ENCODE measurements at places on chromosomes 4 and X.

- no peak for DNase-seq
Measured at GRCh38 chr4:1727117-1728031, 6.1 kb downstream of the TACC3 start.

- no peak for DNase-seq
Measured at GRCh38 chr4:22634541-22635181, 58.1 kb upstream of the GBA3 start.

GRCh38 chrX:112819008-112819640 lies 21.5 kb downstream of the AMOT start:
- DNase-seq = no peak

GRCh38 chr4:167185465-167185864 lies 48.8 kb downstream of the SPOCK3 start:
- no peak for DNase-seq

DNA sequence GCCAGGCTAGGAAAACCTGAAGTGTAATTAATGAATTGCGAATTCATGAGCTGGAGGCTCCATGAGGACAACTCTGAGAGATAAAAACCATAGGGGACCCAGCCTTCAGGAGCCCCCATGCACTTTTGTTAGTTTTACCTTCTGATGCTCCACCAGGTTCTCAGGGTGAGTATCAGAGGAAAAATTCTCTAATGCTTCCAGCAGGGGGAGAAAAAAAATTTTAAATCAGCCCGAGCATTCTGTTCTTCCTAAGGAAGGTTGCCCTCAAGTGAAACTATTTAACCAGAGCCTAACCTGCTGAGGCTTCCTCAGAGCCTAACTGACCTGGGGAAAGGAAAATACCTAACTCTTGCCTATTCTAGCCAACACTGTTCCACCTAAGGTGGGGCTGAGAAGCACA lies 552.6 kb downstream of the PPARGC1A start:
- DNase-seq = no peak

- no peak for DNase-seq
Measured at GRCh38 chr4:27594922-27595321, 734.3 kb downstream of the STIM2 start.

- no peak for DNase-seq
Measured at GRCh38 chr4:84254537-84254936, 244.6 kb downstream of the NKX6-1 start.

GRCh38 chr4:173367285-173367684 lies 3.5 kb upstream of the SAP30 start:
- no peak for DNase-seq

GRCh38 chr4:73985528-73985852 lies 2.5 kb downstream of the PPBP start:
- DNase-seq = no peak

- no peak for DNase-seq
Measured at GRCh38 chr4:128373628-128374027, 86.0 kb upstream of the PGRMC2 start.

- DNase-seq = no peak
Measured at GRCh38 chr4:150262611-150263010, 184.4 kb downstream of the DCLK2 start.

DNA sequence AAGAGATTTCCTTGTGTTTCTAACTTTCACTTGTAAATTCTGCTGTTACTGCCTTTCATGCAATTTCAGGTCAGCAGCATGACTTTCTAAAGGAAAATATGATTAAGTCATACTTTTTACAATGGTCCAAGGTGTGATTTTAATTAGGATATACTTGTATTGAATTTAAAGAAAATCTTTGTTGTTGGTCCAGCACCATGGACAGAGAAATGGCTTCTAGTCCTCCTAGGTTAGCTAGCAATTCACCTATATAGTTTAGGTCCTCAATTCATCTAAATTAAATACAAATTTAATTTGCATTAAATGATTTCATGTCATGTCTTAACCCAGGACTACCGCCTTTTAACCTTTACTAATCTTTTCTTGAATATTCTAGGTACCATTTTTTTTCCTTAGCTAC lies 304.9 kb upstream of the RPS6KA3 start:
- DNase-seq = no peak

DNA sequence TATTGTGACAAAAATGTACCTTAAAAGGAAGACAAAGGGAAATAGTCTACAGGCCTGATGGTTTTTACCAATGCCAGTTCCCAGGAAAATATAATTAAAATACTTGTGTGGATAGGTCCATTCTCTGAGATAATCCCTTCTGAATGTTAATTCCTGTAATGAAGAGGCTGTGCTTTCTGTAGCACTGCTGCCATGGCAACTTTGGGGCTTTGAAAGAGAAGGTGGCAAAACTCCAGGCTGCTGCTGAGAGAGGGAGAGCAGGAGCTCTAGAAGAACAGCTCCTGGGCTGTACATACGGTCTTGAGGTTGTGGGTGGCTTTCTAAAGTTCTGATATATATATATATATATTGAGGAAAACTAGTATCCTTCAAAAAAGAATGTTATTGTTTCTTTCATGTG lies 125.4 kb downstream of the PDLIM5 start:
- no peak for DNase-seq

- DNase-seq = no peak
Measured at GRCh38 chr4:109177096-109177810, 125.2 kb downstream of the COL25A1 start.

DNA sequence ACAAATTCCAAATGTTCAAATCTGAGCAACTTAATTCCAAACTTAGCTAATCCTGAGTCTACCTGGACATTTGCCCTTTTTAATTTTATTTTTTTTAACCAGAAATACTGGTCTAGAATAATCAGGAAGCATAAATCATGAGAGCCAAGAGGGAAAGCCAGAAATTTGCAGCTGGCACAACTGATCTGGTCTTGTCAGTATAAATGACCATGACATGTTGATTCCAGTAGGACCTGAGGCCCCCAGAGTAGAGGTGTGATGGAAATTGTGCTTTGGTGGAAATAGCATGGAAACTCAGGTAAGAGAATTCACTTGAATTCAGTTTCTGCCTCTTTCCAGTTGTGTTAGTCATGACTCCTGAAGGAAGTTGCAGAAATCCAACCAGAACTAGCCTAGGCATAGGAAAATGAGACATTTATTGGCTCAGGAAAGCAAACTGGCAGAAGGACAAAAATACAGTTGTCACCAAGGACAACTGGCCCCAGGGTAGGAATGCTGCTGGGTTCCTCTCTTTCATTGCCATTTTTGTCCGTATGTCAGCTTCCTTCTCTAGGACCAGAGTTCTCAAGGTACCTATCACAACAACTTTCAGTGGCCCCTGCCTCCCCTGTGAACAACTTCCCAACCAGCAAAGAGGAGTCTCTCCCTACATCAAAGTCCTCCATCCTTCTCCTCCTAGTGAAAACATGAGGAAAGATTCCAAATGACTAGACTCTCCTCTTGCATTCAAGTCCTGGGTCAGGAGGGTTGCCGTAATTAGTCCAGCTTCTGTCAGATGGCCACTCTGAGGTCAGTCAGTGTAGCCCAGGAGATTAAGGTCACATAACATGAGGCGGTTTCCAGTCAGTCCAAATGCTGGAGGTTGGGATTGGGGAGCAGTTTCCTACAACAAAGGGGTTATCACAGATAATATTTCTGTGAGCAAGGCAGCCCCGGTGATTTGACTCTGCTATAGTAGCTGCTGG lies 29.3 kb upstream of the MYOZ2 start:
- DNase-seq = no peak

GRCh38 chr4:113901994-113902787 lies 77.3 kb downstream of the ARSJ start:
- no peak for DNase-seq

DNA sequence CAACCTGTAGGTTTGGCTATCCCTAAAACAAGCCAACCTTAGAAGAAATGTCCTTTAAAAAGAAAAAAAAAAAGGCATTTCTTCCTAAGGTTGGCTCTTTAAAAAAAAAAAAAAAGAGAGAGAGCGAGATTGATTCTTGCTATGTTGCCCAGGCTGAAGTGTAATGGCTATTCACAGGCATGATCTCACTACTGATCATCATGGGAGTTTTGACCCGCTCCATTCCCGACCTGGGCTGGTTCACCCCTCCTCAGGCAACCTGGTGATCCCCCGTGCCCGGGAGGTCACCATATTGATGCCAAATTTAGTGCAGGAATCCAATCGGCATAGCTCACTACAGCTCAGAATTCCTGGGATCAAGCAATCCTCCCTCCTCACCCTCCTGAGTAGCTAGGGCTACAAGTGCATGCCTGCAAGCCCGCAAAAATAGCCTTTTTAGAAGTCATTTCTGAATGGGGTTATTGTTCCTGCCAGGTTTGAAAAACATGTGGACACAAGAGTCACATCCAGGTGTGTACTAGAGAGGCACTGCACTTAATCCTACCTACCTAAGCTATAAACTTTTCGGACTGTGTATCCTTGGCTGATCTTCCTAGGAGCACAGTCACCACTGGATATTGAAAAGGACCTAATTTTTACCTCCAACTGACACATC lies 61.4 kb upstream of the ZCCHC13 start:
- no peak for DNase-seq

DNA sequence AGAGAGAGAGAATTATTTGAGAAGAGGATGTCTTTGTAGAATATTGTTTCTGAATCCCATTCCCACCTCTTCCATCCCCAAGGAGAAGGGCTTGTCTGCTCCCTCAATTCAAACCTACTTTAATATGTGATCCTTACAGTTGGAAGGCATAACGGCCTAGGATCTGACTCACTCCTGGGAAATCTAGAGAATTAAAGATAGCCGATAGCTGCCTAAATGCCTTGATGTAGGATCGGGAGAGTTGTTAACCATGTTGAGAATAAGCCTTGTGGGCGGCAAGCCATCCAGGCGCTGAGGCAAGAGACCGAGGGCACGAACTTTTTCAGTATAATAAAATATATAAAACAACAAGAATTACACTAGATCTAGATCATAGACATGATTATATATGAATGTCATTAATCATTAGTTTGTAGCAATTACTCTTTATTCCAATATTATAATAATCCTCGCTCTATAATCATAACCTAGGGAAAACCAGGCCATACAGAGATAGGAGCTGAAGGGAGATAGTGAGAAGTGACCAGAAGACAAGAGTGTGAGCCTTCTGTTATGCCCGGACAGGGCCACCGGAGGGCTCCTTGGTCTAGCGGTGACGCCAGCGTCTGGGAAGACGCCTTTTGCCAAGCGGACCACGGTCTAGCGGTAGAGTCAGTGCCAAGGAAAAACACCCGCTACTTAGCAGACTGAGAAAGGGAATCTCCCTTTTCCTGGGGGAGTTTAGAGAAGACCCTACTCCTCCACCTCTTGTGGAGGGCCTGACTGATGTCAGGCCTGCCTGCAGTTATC lies 13.5 kb downstream of the EMCN start:
- no peak for DNase-seq

DNA sequence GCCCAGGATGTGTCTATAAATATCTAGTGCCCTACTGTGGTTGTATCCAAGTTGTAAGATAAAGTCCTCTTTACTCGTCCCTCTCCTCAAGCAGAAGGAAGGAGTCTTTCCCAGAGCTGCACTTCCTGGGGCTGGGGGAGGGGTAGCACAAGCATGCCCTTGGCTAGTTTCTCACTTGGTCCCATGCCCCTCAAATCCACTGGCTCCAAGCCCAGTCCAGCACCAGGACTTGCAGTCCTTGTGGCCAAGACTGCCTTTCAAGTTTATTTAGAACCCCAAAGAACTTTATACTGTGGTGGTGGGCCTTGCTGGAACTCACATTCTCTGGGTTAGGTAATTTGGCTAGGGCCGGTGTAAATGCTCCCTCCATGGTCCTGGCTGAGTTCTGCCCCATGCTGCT lies 43.2 kb upstream of the SLC10A4 start:
- no peak for DNase-seq

DNA sequence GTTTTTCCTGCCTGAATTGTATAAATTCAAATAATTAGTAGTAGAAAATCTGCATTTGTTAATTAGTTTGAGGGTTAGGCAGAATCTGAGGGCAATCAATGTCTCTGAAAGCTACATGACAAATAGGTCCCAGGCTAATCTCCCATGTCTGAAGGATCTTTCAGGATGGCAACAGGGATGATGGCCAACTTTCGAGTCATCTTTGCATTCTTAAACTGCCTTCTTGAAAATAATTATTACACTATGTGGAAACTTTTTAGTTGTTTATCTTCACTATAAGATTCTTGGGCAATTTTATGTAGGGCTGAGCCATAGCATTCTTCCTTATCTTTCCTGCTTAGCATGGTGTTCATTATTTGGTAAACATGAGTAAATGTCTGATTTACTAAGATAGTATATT lies 490.3 kb upstream of the EPHA5 start:
- DNase-seq = no peak

- DNase-seq = peak; percentile 5
Measured at GRCh38 chr4:86359944-86360478, at the start of gene MAPK10. MAPK10 (minus strand) TSS chr4:86360053.

DNA sequence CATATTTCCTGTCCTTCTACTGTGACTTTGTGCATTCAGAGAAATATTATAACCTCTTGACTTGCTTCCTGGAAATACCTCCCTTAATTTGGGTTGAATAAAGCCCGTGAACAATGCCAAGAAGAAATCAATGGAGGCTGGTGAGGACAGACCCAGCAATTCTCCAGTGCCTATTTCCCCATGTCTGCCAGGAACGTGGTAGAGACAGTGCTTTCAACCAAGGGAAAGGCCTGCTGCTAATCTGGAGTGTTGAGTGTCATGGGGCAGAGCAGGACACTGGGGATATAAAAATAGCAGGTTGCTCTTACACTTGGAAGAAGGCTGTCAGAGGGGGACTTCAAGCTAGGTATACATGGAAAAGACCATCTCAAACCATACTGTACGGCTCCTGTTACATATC lies 19.9 kb downstream of the TSC22D3 start:
- no peak for DNase-seq

GRCh38 chr4:6626066-6626465 lies 14.4 kb upstream of the MRFAP1 start:
- no peak for DNase-seq

DNA sequence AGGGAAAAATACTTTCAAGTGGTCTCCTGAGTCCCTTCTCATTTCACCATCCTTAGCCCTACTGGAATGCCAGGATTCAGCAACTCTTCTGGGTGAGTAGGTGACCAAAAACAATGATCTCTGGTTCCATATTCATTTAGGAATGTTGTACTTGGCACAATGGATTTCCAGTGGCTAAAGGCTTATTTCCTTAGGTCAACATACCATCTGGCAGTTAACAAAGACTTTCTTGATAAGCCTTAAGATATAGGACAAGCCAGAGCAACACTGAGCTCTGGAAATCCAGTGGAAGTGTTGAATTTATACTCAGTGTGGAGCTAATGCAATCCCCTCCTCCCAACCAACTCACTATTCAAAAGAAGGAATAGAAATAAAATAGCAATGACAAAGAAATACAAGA lies 139.4 kb upstream of the EMCN start:
- no peak for DNase-seq

DNA sequence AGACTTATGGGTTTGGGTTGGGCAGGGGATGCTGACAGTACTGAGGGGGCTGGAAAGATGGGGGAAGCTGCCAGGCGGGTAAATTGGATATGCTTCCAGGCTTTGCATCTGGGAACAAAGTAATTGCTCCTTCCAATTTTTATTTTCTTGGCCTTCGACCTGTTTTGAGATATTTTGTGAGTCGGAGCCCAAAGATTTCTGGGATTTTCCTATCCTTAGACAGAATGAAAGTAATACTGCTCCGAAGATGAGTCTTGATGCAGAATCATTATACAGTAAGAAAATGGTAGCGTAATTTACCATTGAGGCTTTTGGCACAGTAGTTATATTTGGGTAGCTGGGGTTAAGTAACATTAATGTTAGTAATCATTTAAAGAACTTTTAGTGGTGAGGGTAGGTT lies 1.4 kb downstream of the SMARCA5 start:
- no peak for DNase-seq
